ENCODE measurements at places on chromosomes 5 and 9.

DNA sequence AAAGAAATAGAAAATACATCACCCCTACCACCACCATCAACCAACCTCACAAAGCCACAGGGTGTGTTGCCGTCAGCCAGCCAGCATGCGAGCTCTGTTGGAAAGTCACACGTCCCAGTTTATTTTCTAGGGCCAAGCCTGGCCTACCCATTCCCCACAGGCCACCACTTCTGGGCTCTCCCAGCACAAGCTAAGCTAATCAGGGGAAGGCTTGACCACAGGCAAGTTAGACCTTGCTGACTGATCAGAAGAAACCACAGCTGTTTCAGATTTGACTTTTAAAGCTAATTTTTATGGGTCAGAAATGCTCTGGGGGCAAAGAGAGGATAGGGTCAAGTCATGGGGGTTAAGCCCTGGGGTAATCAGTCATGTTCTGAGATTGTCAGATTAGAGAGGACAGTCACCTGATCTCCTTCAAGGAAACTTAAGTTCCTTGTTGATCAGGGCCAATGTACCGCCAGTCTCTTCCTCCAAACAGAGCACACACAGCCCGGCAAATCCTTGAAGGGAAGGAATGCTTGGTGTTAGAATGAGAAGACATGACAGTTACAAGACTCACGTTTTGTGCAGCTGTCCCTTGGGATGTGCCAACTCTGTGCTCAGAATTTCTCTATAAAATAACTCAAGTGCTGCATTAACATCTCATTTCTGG lies 7.6 kb downstream of the SHB start:
- H3K4me1 ChIP-seq: peaks cover 81% of the 10 kb centered on the region
- H3K27me3 ChIP-seq: no peaks in the 10 kb centered on the region
- H3K36me3 ChIP-seq: no peaks in the 10 kb centered on the region
- no peak overlapping the region for H3K4me3 ChIP-seq

DNA sequence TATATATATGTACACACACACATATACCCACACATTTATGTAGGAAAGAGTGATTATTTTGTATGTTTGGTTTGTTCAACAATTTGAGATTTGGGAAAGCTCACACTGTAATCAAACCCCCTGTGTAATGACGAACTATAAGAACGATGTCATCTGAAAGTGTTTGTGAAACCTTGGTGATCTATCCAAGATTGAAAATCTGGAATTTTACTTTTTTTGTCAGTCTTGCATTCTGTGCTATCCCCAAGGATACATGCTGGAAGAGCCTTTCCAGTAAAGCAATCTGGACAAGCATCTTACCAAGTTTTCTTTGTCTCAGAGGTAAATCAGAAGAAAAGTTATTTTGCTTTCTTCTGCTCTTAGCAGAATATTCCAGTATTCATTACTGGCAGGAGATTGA lies 23.3 kb downstream of the SGCD start:
- H3K4me1 ChIP-seq: no peaks in the 10 kb centered on the region
- no peaks in the 10 kb centered on the region for H3K27me3 ChIP-seq
- H3K4me3 ChIP-seq: no peak overlapping the region
- DNase-seq: no peak

- no peaks in the 10 kb centered on the region for H3K27me3 ChIP-seq
- no peaks in the 10 kb centered on the region for H3K36me3 ChIP-seq
- peaks cover 31% of the 10 kb centered on the region for H3K4me1 ChIP-seq
- DNase-seq: no peak
- no peak overlapping the region for H3K27ac ChIP-seq
- H3K4me3 ChIP-seq: no peak overlapping the region
These were observed 49.0 kb downstream of the SLC44A1 start for GRCh38 chr9:105293408-105293807.

GRCh38 chr9:37283730-37284325 lies 138.7 kb upstream of the GRHPR start:
- no peak overlapping the region for H3K4me3 ChIP-seq
- no peaks in the 10 kb centered on the region for H3K36me3 ChIP-seq
- H3K4me1 ChIP-seq: peaks cover 7% of the 10 kb centered on the region
- H3K27me3 ChIP-seq: no peaks in the 10 kb centered on the region

GRCh38 chr9:121770415-121771273 lies 119.2 kb downstream of the DAB2IP start:
- no peaks in the 10 kb centered on the region for H3K36me3 ChIP-seq
- no peaks in the 10 kb centered on the region for H3K27me3 ChIP-seq
- H3K27ac ChIP-seq: no peak overlapping the region
- no peak for DNase-seq
- H3K4me1 ChIP-seq: peaks cover 10% of the 10 kb centered on the region
- no peak overlapping the region for H3K4me3 ChIP-seq

- no peaks in the 10 kb centered on the region for H3K27me3 ChIP-seq
- peaks cover 14% of the 10 kb centered on the region for H3K4me1 ChIP-seq
- no peak overlapping the region for H3K27ac ChIP-seq
- no peak overlapping the region for H3K4me3 ChIP-seq
- H3K36me3 ChIP-seq: no peaks in the 10 kb centered on the region
These were observed 142.5 kb upstream of the DMRT1 start for GRCh38 chr9:698954-699353.

- no peak overlapping the region for H3K4me3 ChIP-seq
- no peaks in the 10 kb centered on the region for H3K27me3 ChIP-seq
- H3K4me1 ChIP-seq: peaks cover 6% of the 10 kb centered on the region
- no peak for DNase-seq
- H3K27ac ChIP-seq: no peak overlapping the region
These were observed 60.2 kb upstream of the FAM120AOS start for GRCh38 chr9:93513606-93514005.

- no peaks in the 10 kb centered on the region for H3K4me1 ChIP-seq
- no peaks in the 10 kb centered on the region for H3K27me3 ChIP-seq
- no peak overlapping the region for H3K27ac ChIP-seq
These were observed 16.5 kb upstream of the QRFP start for GRCh38 chr9:130912932-130913598.

GRCh38 chr5:160651692-160652645 lies 200.0 kb downstream of the ATP10B start:
- H3K36me3 ChIP-seq: no peaks in the 10 kb centered on the region
- H3K27me3 ChIP-seq: no peaks in the 10 kb centered on the region
- no peak overlapping the region for H3K4me3 ChIP-seq

DNA sequence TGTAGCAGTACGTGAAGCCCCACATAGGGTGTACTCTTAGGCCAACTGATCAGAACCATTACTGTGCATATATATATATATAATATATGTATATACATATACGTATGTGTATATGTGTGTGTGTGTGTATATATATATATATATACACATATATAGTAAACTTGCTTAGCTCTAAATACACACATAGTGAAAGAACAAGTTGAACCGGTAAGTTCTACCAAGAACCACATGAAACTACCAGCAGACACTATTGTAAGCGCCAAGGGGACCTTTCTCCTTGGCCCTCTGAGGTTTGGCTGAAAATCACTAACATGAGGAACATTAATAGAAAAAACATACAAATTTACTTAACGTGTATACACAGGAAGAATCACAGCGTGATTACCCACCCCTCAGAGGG lies 1.8 kb upstream of the TARS1 start:
- no peaks in the 10 kb centered on the region for H3K36me3 ChIP-seq
- no peak for DNase-seq

- H3K4me1 ChIP-seq: peaks cover 32% of the 10 kb centered on the region
- no peak overlapping the region for H3K27ac ChIP-seq
- H3K4me3 ChIP-seq: no peak overlapping the region
- no peak for DNase-seq
- H3K27me3 ChIP-seq: no peaks in the 10 kb centered on the region
These were observed 39.1 kb downstream of the PCDH1 start for GRCh38 chr5:141839015-141839513.

GRCh38 chr9:127555840-127556820 lies 55.9 kb upstream of the STXBP1 start:
- no peaks in the 10 kb centered on the region for H3K27me3 ChIP-seq
- H3K36me3 ChIP-seq: no peaks in the 10 kb centered on the region
- peak; percentile 75 for DNase-seq

GRCh38 chr5:179266291-179267070 lies 78.8 kb downstream of the ADAMTS2 start:
- no peak overlapping the region for H3K4me3 ChIP-seq
- no peaks in the 10 kb centered on the region for H3K36me3 ChIP-seq
- H3K27ac ChIP-seq: no peak overlapping the region
- DNase-seq: no peak
- H3K4me1 ChIP-seq: peaks cover 6% of the 10 kb centered on the region

DNA sequence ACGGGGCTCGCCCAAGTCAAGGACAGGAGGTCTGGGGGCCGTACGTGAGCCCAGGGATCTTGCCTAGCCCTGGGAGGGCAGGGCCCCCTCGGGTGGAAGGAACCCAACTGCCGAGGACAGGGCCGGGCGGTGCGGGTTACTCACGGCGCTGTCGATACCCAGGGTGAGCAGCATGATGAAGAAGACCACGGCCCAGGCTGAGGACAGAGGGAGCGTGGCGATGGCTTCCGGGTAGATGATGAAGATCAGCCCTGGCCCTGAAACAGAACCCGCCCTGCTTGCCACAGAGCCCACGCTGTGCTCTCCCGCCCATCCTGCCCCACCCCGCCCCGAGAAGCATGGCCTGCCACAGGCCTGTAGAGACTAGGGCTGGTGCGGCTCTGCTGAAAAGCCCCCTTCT lies 34.1 kb downstream of the SLC6A3 start:
- H3K36me3 ChIP-seq: no peaks in the 10 kb centered on the region
- H3K27ac ChIP-seq: no peak overlapping the region
- H3K27me3 ChIP-seq: no peaks in the 10 kb centered on the region
- H3K4me1 ChIP-seq: no peaks in the 10 kb centered on the region

DNA sequence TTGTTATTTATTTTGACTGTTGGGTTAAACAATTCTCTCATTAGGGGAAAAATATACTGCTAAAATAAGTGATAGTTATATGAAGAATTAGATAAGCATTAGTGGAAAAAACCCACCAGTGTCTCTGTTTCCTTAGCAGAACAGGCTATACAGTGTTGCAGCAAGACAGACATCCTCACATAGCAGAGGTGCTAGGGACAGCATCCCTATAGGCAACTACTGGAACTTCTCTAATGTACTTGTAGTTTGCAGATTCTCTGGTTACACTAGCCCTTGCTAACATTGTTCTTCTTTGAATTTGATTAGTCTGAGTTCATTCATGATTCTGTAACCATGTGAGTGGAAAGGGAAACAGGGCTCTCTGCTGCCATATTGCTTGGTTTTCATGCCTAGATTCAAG lies 661.8 kb upstream of the RGMB start:
- no peaks in the 10 kb centered on the region for H3K36me3 ChIP-seq
- H3K27ac ChIP-seq: no peak overlapping the region
- H3K4me3 ChIP-seq: no peak overlapping the region

- H3K27ac ChIP-seq: no peak overlapping the region
- H3K4me3 ChIP-seq: no peak overlapping the region
- no peaks in the 10 kb centered on the region for H3K36me3 ChIP-seq
- DNase-seq: no peak
- H3K27me3 ChIP-seq: no peaks in the 10 kb centered on the region
These were observed 512.9 kb downstream of the HINT1 start for GRCh38 chr5:130652176-130652575.

DNA sequence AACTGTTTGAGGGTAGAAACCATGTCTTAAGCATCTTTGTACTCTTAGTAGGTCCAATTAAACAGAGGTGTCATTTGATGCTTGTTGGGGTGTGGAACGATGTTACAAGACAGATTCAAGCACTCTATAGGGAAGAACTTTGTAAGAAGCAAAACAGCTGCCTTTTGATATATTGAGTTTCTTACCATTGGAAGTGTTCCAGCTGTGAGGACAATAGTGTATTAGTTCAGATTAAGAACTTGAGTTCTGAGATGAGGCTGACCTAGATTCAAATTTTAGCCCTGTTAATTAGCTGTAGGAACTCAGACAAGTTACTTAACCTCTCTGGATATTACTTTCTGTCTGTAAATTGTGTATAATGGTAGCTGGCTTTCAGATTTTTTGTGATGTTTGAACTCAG lies 19.6 kb upstream of the ZNF462 start:
- H3K4me1 ChIP-seq: no peaks in the 10 kb centered on the region
- no peak for DNase-seq
- H3K27me3 ChIP-seq: no peaks in the 10 kb centered on the region

DNA sequence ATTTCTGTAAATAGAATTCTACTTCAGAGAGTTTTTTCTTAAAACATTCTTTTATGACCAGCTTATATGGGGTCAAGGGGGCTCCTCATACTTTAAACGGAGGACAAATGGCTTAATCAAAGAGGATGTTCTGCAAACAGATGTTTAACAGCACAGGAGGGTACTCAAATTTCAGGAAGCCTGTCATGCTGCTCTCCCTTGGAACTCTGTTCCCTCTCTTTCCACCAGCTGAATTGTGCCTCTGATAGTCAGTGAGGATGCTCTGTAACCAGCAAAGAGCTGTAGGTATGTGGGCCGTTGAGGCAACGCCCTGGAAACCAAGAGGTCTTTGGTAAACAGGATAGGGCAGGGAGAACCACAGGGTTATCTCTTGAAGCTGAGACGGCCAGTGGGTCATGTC lies 161.1 kb downstream of the C5orf15 start:
- DNase-seq: no peak
- H3K4me3 ChIP-seq: no peak overlapping the region
- H3K4me1 ChIP-seq: peaks cover under 1% of the 10 kb centered on the region
- no peak overlapping the region for H3K27ac ChIP-seq

- no peaks in the 10 kb centered on the region for H3K36me3 ChIP-seq
- H3K27ac ChIP-seq: no peak overlapping the region
- no peaks in the 10 kb centered on the region for H3K4me1 ChIP-seq
These were observed 19.6 kb downstream of the ROR2 start for GRCh38 chr9:91930475-91930874.

DNA sequence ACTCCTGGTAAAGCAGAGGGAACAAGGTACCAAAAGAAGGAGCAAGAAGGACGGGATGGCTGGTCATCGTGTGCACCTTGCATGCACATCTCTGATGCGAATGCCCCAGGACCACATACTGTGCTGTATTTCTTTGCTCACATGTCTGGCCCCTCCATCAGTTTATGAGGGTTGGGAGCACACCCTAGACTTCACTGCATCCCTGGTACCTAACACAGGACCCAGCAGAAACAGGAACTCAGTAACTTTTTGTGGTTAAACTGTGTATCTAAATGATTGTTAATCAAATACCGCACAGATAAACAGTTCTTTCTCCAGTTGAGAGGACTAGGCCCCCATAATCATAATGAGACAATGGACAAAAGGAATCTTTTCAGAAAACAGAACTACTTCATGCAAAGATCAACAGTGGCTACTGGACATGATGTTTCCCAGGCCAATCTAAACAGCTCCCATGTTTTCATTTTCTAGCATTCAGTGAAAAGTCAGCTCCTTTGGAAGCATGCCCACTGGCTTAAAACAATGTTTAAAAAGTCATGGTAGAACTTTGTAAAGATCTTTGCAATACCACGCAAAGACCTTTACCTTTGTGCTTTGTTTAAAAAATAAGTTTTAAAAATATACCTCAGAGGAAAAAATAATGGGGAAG lies 55.5 kb upstream of the IFNK start:
- DNase-seq: no peak
- no peaks in the 10 kb centered on the region for H3K27me3 ChIP-seq
- no peak overlapping the region for H3K4me3 ChIP-seq

DNA sequence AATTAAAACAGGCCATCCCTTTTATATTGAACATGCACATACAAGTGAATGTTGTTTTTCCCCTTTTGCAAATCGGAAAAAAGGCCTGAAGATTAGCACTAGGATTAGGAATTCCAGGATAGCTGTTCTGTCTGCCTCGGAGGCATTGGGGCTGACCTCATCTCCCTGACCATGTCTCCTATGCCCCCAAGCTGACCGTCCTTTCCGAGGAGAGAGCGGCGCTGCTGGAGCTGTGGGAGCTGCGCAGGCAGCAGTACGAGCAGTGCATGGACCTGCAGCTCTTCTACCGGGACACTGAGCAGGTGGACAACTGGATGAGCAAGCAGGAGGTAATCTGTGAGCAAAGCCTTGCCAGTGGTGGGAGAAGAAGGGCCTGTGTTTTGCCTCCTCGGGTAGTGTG lies 28.3 kb downstream of the SPTAN1 start:
- no peak overlapping the region for H3K27ac ChIP-seq
- no peak for DNase-seq
- H3K36me3 ChIP-seq: peaks cover 41% of the 10 kb centered on the region
- H3K4me1 ChIP-seq: no peaks in the 10 kb centered on the region
- H3K4me3 ChIP-seq: no peak overlapping the region
- no peaks in the 10 kb centered on the region for H3K27me3 ChIP-seq

Measured in body of pancreas (tissue), 4 donors.